Fibroblast of skin of right biceps (primary cell): ENCODE measurements at places on chromosomes 5 and 9.

DNA sequence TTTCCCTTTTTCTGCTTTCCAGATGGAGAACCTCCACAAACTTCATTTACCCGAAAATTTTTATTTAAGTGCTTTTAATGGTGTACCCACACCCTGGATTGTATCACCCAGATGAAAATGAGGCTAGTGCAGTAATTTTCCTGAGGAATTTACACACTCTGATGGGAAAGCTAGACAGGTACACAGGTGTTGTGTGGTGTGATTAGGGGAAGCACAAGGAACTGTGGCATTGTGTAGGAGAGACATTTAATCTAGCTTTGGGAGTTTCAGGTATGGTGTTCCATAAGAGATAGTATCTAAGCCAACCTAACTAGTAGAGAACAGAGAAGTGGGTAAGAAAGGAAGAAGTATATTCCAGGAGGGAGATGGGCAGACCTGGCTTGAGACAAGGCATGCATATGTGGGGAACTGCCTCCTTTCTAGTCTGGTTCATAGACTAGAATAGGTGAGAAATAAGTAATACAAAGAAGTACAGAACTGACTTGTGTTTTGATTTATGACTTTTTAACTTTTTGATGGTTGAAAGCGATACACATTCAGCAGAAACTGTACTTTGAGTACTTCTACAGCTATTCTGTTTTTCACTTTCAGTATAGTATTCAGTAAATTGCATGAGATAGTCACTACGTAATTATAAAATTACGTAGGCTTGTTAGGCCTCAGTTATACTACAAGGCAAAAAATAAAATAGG lies 22.9 kb upstream of the ROPN1L start:
- no peak for DNase-seq

- DNase-seq: no peak
These were observed 151.5 kb downstream of the PAX5 start for GRCh38 chr9:36882594-36882993.

DNA sequence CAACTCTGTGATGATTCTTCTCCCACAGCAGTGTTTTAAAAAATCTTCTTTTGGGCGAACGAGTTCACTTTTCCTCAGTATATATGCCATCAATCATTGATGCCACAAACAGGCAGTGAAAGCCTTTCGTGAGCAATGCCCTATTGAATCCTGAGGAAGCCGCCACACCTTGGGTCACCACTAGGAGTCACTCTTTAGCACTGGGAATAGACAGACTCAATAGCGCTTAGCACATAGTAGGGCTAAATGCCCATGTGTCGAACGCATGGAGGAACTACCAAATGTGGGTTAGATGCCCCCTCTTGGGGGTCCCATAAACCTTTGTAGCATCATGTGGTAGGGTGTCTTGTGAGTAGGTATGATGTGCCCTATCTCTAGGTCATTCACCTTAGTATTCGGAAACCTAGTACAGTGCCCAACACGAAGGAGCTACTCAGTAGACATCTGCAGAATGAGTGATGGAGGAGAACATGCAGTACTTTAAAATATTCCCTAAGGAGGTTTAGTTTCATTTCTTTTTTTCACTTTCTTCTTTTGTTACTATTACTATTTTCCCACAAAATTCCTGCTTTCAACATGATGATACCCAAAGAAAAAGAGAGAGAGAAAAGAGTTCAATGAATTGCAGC lies 603.7 kb downstream of the BNC2 start:
- DNase-seq: no peak

- DNase-seq: no peak
These were observed 34.9 kb upstream of the B4GALT1 start for GRCh38 chr9:33202018-33202417.

DNA sequence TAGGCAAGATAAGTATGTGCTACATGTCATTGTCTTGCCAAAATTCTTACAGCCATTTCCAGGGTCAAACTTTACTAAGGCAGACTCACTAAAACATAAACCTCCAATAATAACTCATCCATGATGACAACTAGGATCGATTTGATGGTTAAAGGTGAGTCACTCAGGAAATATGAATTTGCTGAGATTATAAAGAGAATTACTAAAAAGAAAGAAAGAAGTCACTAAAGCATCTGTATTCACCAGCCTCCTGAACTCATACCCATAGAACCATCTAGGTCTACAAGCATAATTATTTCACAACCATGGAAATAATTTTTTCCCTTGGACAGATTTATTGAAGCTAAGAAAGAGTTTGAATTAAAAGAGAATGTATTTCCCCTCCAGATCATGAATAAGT lies 258.6 kb downstream of the TLE1 start:
- DNase-seq: peak; percentile 86

GRCh38 chr9:78297672-78297961 lies 692 bp downstream of the PSAT1 start:
- DNase-seq: peak; percentile 56

DNA sequence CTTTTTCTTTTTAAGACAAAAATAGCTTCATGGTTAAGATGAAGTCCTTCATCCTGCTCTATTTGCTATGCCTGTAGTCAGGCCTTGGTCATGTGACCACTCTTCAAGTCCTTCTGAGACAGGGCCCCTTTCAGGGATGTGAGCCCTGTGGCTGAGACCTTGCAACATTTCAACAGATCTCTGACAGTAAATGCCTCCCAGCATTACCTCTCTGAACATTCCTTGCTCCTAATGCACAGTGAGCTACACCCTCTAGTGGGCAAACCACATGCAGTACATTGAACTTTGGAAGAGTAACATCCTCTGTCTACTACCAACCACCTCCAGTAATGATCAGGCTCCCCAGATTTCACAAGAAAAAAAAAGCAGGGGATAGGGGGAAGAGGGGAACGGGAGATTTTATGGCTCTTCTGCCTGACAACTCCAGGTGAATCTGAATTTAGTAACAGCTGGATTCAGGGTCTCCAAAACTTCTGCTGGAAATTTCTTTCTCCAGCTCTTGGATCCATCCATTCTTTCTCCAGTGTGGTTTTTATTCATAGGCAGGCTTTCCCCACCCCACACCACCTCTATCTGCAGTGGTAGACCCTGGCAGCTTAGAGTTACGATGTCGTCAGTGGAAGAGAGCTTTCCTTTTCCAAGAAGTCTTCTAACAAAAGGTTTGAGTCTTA lies 8.9 kb upstream of the FBXO38 start:
- peak; percentile 60 for DNase-seq

- DNase-seq: peak; percentile 70
These were observed 52.2 kb upstream of the TUT7 start for GRCh38 chr9:86406366-86406765.
